Right atrium auricular region (tissue), 2 donors: ENCODE measurements at places on chromosomes 5 and 9.

DNA sequence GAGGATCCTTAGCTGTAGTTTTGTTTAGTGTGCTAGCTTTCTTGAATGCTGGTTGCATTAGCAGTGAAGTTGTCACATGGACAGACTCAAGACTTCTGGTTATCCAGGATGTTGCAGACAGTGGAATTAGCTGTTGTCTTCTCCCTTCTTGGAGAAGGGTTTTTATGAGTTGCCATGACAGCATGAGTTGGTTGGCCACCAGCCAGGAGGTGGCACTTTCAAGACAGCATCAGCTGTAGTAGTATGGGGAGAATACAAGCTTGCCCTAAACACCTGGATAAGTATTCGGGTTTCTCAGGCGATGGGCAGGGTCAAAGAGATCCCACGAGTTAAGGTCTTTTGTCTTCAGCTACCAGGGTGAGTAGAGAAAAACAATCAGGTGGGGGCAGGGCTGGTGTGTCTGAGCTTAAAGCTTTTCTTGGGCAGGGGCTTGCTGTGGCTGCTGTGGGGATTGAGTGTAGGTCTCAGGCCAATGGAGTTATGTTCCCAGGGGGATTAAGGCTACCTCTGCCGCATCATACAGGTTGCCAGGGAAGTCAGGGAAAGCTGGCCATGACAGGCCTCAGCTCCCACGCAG lies 7.7 kb upstream of the C5orf47 start:
- no peak for DNase-seq

- no peak for DNase-seq
Observed at GRCh38 chr9:125545845-125546244, 161.2 kb downstream of the MAPKAP1 start.

DNA sequence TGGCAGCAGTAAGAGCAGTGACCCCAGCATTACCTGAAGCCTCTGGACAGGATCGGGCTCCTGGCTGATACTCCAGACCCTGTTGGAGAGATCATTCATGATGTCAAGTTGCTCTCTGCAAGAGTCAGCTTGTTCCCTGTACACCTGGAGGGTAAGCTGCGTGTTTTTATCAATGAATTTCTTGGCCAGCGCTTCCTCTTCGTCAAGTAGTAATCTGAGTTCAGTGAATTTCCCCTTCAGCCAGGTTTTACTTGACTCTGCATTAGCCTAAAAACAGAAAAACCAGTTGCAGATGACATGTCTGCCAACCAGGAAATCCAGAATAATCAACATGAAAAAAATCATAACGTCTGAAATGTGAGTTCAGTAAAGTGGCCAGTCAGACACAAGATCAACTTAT lies 19.1 kb downstream of the TRIM14 start:
- no peak for DNase-seq

GRCh38 chr9:95028853-95029219 lies 288.7 kb downstream of the FANCC start:
- DNase-seq, result no peak

GRCh38 chr9:12862611-12863410 lies 88.0 kb downstream of the LURAP1L start:
- no peak for DNase-seq

GRCh38 chr9:121966706-121967105 lies 126.4 kb downstream of the TTLL11 start:
- DNase-seq, result no peak

- no peak for DNase-seq
Observed at GRCh38 chr9:114196979-114197622, 41.8 kb downstream of the COL27A1 start.

- DNase-seq, result no peak
Observed at GRCh38 chr5:5341531-5342292, 80.8 kb upstream of the ICE1 start.

DNA sequence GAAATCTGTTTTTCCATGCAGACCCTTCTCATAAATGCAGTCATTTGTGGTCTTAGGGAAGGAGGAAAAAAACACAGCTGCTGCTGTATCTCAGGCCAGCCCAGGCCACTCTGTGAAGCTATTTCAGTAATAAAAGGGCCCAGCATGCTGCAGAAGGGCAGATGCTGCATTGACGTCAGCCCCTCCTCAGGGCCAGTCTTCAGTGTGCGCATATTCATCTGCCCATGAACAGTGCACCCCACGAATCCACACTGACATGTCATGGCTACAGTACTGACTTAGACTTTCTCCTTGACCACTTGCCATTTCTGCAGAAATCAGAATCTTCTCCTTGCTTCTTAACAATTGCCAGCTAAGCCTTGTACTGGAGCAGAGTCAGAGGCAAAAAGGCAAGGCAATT lies 304.7 kb downstream of the GABRG2 start:
- no peak for DNase-seq

- DNase-seq, result no peak
Observed at GRCh38 chr9:7209016-7209715, 451.4 kb downstream of the KDM4C start.

GRCh38 chr5:113203916-113204315 lies 227.3 kb downstream of the DCP2 start:
- DNase-seq, result no peak

GRCh38 chr5:130206686-130207085 lies 302.4 kb downstream of the CHSY3 start:
- no peak for DNase-seq

DNA sequence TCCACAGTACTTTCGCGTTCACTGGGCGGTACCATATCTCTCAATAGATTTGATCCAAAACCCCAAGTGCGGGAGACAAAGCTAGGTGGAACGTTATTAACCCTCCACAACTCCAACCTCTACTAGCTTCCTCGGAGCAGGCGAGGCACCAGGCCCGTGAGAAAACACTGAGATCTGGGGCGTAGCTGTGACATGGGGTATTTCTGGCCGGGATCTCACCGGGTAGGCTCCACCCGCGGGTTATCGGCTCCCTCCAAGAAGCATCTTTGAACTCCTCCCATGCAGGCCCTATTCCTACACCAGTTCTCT lies 350 bp upstream of the SLC25A46 start:
- DNase-seq, result peak; percentile 60

DNA sequence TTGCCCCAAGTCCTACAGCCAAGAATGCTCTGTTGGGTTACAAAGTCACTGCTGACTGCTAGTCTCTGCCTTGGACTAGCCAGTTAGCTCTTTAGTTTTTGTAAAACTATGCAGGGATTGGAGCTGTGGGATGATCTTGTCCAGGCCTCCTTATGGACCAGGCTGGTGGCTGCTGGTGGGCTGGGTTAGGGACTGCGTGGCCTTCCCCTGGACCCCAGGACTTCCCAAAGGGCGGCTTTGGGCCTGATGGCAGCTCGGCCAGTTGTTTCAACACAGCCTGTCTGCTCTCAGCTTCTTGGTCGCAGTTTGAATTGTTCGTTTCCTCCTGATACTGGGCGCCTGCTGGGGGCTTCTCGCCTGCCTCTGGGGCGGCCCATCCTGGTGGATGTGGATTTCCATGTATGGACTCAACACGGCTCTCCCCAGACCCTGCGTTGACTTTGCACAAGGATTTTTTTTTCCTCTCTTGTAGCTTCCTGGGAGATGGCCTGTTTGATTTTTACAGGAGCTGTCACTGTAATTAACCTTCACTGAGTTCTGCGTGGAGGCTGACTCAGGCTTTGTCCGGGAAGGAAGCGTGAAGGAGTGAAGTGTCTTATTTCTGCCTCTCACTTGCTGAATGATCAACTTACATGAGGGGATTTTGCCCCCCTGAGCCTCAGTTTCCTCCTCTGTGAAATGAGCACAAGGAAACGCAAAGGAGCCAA lies 91.9 kb upstream of the NEURL1B start:
- DNase-seq, result no peak

DNA sequence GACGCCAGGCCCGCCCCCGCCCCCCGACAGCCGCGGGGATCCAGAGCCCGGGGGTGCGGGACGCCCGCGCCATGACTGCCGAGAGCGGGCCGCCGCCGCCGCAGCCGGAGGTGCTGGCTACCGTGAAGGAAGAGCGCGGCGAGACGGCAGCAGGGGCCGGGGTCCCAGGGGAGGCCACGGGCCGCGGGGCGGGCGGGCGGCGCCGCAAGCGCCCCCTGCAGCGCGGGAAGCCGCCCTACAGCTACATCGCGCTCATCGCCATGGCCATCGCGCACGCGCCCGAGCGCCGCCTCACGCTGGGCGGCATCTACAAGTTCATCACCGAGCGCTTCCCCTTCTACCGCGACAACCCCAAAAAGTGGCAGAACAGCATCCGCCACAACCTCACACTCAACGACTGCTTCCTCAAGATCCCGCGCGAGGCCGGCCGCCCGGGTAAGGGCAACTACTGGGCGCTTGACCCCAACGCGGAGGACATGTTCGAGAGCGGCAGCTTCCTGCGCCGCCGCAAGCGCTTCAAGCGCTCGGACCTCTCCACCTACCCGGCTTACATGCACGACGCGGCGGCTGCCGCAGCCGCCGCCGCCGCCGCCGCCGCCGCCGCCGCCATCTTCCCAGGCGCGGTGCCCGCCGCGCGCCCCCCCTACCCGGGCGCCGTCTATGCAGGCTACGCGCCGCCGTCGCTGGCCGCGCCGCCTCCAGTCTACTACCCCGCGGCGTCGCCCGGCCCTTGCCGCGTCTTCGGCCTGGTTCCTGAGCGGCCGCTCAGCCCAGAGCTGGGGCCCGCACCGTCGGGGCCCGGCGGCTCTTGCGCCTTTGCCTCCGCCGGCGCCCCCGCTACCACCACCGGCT lies 1.0 kb downstream of the FOXE1 start:
- no peak for DNase-seq

DNA sequence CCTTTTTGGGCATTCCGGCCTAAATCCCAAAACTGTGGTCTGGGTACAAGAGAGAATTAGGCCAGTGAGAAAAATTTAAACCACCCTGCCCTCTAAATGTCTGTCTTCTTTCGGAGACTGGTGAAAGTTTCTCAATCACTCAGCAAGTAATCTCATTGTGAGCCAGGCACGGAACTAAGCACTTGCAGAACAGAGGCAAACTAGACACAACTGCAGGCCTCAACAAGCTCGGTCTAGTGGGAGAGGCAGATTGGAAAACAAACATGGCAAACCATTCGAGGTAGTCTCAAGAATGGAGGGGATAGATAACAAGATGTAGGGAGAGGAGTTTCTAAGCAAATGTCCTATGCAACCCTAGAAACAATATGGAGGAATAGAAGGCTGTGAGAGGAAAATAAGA lies 8.9 kb upstream of the C5orf58 start:
- no peak for DNase-seq
